Stomach (tissue), 19 donors: ENCODE measurements at places on chromosomes 16 and 17. TPM values are rescaled to one million over a fixed set of nuclear protein-coding genes. Genes with fewer than 3 reads are reported as not detected.

DNA sequence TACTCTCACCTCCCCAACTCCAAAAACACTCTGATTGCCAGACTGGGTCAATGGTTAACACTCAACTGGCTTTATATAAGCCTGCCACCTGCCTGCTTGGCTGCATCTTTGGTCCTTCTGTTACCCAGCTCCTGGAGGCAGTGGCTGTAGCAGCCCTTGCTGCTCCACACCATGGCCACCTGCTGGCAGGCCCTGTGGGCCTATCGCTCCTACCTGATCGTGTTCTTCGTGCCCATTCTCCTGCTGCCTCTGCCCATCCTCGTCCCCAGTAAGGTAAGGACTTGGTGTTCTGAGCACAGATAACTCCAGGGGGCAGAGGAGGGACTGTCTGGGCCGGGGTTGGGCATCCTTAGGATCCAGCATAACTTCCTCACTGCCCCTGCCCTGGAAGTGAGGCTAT is at the start of gene SLC13A2:
SLC13A2 (plus strand) TSS at position 103 of the 400 bp plus-strand sequence; CDS start at position 172, 69 bp downstream.
- no peaks in the 10 kb centered on the region for H3K36me3 ChIP-seq
- no peaks in the 10 kb centered on the region for H3K27me3 ChIP-seq
- H3K27ac ChIP-seq, result peak within 1 kb of the TSS; percentile 14
- DNase-seq, result peak; percentile 52

Gene GAS7
- total RNA-seq, result 42.9 TPM

- H3K27ac ChIP-seq, result no peak overlapping the region
- no peaks in the 10 kb centered on the region for H3K36me3 ChIP-seq
- no peak for DNase-seq
- H3K4me3 ChIP-seq, result no peak overlapping the region
Measured at GRCh38 chr17:77581480-77581879, 377.0 kb upstream of the TNRC6C start.

- H3K27me3 ChIP-seq, result peaks cover 16% of the 10 kb centered on the region
- H3K4me1 ChIP-seq, result peaks cover 7% of the 10 kb centered on the region
- H3K4me3 ChIP-seq, result no peak overlapping the region
Measured at GRCh38 chr16:82643136-82643535, 16.4 kb downstream of the CDH13 start.

- no peak for DNase-seq
- H3K36me3 ChIP-seq, result peaks cover 25% of the 10 kb centered on the region
- no peaks in the 10 kb centered on the region for H3K27me3 ChIP-seq
- no peak overlapping the region for H3K4me3 ChIP-seq
- H3K27ac ChIP-seq, result no peak overlapping the region
- H3K4me1 ChIP-seq, result peaks cover 30% of the 10 kb centered on the region
Measured at GRCh38 chr17:64213995-64214811, 48.9 kb downstream of the TEX2 start.

DNA sequence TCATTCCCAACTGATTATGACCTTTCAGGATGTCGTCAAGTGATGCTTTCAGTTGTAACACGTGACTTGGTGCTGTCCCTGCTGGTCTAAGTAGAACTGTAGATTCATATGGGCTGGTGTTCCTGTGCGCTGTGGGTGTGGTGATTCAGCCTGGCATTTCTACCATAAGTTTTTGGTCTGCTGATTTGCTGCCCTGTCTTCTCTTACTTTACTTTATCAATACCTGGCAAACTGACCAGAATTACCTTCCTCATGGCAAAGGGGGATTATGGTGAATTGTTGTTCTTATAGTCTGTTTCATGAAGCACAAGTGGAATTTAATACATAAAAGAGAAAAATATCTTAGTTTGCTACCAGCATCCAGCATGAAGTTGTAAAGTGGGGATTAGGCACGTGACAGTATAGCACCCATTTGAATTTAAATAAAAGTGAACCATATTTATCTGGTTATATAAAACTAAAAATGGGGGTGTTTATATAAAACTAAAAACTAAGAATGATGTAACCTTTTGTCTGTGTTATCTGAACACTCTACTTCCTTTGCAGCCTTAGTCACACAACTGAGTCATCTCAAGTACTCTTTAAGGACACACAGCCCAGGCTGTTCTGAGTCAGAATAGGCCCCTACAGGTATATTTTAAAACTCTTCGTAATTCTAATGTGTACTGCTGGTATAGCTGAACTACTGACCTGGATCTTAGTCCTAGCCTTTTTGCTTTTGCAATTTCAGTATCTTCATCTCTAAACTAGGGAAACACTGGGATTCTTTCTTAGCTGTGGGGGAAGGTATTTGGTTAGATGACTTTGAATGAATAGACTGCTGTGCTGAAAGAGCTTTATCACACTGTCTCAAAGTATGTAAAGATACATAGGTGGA is 28.3 kb downstream of the TTC19 start:
- DNase-seq, result no peak
- peaks cover 52% of the 10 kb centered on the region for H3K36me3 ChIP-seq
- H3K4me3 ChIP-seq, result no peak overlapping the region
- no peaks in the 10 kb centered on the region for H3K27me3 ChIP-seq
- H3K27ac ChIP-seq, result peak overlapping the region; percentile 59

- no peaks in the 10 kb centered on the region for H3K27me3 ChIP-seq
- no peak overlapping the region for H3K4me3 ChIP-seq
Measured at GRCh38 chr16:53166099-53166498, 111.3 kb downstream of the CHD9 start.

DNA sequence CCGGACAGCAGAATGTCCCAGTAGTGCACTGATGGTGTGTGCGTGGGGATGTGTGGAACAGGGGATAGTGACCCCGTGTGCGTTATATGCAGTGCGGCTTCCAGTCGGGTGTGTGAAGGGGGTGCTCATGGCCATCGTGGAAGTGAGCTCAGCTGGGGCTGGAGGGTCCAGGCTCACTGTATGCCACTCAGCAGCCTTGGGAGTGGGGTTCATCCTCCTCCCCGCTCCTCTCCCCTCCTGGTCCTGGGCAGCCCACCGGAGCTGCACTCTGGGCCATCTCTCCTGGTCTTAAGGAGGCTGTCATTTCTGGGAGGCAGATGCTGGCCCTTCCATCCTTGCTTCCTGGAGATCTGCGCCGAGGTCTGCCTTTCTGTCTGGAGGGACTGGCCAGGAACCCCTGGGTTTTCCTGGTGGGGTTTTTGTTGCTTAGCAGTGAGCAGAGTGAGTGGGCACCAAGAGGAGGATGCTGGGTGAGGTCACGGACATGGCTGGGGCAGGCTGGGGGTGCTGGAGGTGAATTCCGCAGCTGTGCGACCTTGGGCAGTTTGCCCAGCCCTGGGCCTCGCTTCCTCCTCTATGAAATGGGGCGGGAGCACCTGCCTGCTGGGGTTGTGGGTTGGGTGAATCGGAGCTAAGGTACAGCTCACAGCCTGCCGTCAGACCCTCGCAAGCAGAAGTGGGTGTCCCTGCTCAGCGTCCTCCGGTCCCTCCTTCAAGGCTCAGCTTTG is 164.1 kb downstream of the SEC14L1 start:
- H3K4me1 ChIP-seq, result peaks cover 15% of the 10 kb centered on the region
- no peak for DNase-seq
- H3K27ac ChIP-seq, result no peak overlapping the region
- no peak overlapping the region for H3K4me3 ChIP-seq
- H3K27me3 ChIP-seq, result no peaks in the 10 kb centered on the region
- peaks cover 12% of the 10 kb centered on the region for H3K36me3 ChIP-seq

- no peak overlapping the region for H3K27ac ChIP-seq
- DNase-seq, result no peak
- no peak overlapping the region for H3K4me3 ChIP-seq
- H3K36me3 ChIP-seq, result no peaks in the 10 kb centered on the region
- H3K27me3 ChIP-seq, result no peaks in the 10 kb centered on the region
Measured at GRCh38 chr16:81123092-81123852, 27.1 kb upstream of the GCSH start.

Gene COPZ2
- 187 TPM for total RNA-seq

Gene GRB7
- total RNA-seq, result 31.2 TPM

DNA sequence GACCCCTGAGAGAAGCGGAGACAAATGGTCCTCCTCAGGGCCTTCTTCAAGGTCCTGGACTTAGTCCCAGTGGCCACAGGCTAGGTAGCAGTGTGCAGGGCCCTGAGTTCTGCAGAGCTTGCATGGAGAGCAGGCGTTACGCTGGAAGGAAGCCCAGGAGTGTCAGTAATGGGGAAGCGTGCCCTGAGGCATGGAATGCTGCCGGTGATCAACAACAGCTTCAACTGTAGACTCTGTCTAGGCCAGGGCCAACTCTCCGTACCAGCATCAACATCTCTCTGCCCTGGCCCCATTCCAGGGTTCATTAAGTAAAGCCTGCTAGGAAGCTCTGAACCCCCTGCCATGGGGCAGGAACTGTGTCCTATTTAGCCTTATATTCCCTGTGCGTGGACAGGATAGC is 568 bp upstream of the TNK1 start:
- peak overlapping the region; percentile 57 for H3K4me3 ChIP-seq
- peaks cover 5% of the 10 kb centered on the region for H3K27me3 ChIP-seq
- DNase-seq, result peak; percentile 70
- H3K4me1 ChIP-seq, result peaks cover 25% of the 10 kb centered on the region
- H3K27ac ChIP-seq, result peak overlapping the region; percentile 82

Gene HOXB7
- 4.1 TPM for total RNA-seq

GRCh38 chr17:61253937-61254574 is 145.6 kb upstream of the TBX2 start:
- peaks cover 53% of the 10 kb centered on the region for H3K4me1 ChIP-seq
- H3K27me3 ChIP-seq, result no peaks in the 10 kb centered on the region
- H3K36me3 ChIP-seq, result no peaks in the 10 kb centered on the region
- peak overlapping the region; percentile 44 for H3K27ac ChIP-seq
- no peak overlapping the region for H3K4me3 ChIP-seq

DNA sequence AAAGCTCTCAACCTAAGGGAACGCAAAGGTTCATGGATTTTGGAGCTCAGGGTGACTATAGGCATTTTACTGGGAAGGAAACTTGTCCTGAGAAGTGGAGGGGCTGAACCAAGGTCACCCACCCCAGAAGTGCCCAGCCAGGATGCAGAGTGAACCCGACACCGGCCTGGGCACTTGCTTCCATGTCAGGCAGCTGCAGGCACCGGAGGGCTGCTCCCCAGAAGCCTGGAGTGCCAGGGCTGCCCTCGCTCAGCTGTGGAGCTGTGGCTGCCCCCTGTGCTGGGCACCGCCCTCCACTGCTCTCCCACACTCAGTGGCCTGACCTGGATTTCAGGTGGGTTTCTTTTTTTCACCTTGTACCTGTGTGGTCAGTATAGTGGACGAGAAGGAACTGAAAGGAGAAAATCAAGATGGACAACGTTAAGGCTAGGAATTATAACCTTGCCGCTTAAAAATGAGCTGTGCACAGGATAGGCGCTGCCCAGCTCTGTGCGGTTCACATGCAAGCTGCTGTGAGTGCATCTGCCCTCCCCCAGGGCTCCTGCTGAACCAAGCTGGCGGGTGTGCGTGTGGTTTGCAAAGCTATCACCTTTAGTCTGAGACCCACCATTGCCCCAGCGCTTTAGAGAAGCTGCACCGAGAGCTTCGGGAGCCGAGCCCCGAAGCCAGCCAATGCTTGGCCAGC is 2.2 kb downstream of the MAPK8IP3 start:
- DNase-seq, result no peak
- H3K4me1 ChIP-seq, result peaks cover 73% of the 10 kb centered on the region
- no peak overlapping the region for H3K27ac ChIP-seq
- H3K36me3 ChIP-seq, result no peaks in the 10 kb centered on the region

DNA sequence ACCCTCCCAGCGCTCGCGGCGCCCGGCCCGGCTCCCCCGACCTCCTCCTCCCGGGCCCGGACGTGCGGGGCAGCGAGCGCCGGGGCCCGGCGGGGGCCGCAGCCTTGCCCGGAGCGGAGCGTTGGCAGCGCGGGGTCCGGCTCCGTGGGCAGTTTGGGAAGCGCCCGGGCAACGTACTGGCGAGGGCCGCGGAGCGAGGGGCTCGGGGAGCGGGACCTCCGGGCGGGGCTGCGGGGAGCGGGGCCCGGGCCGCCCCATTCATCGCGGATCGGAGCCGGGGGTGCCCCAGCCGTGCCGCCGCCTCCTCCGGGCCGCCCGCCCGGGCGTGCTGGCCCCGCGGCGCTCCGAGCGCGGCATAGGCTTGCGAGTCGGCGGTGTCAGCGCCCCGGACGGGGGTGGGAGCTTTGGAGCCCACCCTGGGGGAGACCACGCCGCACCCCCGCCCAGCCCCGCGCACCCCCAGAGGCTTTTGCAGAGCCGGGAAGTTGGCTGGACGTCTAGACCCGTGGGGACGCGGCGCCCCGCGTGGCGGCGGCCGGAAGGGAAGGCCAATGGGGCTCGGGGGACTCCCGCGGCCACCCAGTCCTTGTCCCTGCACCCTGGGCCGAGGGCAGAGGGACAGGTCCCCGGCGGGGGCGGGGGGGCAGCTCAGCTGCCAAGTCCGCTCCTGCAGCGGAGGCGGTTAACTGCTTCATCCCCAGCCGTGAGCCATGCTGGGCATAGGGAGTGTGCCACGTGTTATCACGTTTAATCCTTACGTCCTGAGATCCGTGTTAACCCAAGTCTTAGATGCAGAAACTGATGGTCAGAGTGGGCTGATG is 852 bp downstream of the ZNF469 start:
- peak overlapping the region; percentile 43 for H3K4me3 ChIP-seq
- no peaks in the 10 kb centered on the region for H3K36me3 ChIP-seq
- peaks cover 28% of the 10 kb centered on the region for H3K4me1 ChIP-seq
- peaks cover 82% of the 10 kb centered on the region for H3K27me3 ChIP-seq
- no peak overlapping the region for H3K27ac ChIP-seq

- peaks cover 53% of the 10 kb centered on the region for H3K4me1 ChIP-seq
- peak within 1 kb of the TSS; percentile 95 for H3K27ac ChIP-seq
- peak within 1 kb of the TSS; percentile 43 for H3K4me3 ChIP-seq
- H3K36me3 ChIP-seq, result peaks cover 5% of the 10 kb centered on the region
Measured at GRCh38 chr17:50532452-50533024, at the start of gene EPN3. Gene EPN3 (plus strand): TSS chr17:50532735. CDS start chr17:50536557, 3,822 bp downstream.

- no peaks in the 10 kb centered on the region for H3K4me1 ChIP-seq
- no peaks in the 10 kb centered on the region for H3K27me3 ChIP-seq
- no peak overlapping the region for H3K27ac ChIP-seq
Measured at GRCh38 chr17:13240851-13241250, 223.0 kb upstream of the ELAC2 start.

- H3K4me3 ChIP-seq, result no peak overlapping the region
- H3K4me1 ChIP-seq, result peaks cover 13% of the 10 kb centered on the region
- H3K27ac ChIP-seq, result peak overlapping the region; percentile 72
- H3K27me3 ChIP-seq, result no peaks in the 10 kb centered on the region
- no peak for DNase-seq
Measured at GRCh38 chr17:40485851-40486521, 15.4 kb downstream of the TNS4 start.

DNA sequence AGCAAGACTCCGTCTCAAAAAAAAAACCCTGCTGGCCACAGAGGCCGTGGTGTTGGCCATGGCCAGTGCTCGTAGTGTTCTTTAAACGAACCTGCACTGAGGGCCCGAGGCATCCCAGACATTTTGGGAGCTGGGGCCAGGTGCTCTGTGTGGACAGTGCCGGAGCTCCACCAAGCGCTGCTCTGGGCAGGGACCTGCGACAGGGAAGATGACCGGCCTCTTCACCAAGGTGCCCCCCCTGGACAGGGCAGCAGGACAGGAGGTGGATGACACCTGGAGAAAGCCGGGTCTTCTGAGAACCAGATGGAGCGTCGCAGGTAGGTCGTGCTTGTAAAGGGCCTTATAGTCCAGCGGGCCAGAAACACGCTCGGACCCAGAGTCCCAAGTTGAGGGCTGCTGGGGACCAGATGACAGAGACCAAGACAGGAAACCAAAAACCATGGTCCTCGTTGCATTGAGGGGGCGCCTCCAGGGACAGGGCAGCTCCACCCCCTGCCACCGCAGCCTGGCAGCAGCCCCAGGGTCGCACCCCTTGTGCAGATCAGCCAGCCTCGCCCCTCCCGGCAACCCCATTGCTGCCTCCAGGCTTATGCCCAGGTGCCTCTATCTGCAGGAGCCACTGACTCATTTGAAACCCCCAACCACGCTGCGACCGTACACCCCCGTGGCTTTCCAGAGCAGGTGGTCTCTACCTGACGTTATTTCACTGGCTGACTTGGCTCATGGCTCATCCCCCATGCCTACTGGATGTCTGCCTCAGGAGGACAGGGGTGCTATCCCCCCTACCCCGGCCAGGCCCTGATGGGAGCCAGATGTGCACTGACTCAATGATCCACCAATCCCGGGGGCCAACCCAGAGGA is 4.2 kb upstream of the NTN3 start:
- H3K36me3 ChIP-seq, result no peaks in the 10 kb centered on the region
- no peak overlapping the region for H3K27ac ChIP-seq
- DNase-seq, result no peak
- H3K27me3 ChIP-seq, result peaks cover 4% of the 10 kb centered on the region
- H3K4me1 ChIP-seq, result peaks cover 40% of the 10 kb centered on the region
